ENCODE measurements at places on chromosomes 4 and X.

DNA sequence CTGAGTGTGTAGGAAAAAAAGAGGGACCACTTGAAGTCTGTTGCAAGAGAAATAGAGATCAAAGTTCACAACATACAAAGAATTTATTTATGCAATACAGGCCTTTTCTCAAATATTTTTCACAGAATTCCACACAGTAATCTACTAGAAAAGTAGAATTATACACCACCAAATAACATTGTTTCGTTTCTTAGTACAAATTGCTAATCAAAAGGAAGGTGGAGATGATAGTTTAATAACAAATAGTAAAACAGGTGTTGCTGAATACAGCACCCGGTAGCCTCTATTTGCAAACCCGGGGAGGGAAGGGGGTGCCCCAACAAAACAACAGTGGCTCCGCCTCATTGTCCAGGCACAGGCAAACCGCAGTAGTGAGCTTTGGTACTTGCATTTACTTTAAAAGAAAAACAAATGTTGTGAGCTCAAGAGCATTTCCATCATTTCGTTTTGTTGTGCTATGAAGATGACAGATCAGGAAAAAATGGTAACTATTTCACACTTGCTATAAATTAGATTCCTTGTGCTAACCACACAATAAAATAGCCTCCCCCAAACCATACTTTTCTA, 186.4 kb downstream of the DCLK2 start:
- DNase-seq = no peak

DNA sequence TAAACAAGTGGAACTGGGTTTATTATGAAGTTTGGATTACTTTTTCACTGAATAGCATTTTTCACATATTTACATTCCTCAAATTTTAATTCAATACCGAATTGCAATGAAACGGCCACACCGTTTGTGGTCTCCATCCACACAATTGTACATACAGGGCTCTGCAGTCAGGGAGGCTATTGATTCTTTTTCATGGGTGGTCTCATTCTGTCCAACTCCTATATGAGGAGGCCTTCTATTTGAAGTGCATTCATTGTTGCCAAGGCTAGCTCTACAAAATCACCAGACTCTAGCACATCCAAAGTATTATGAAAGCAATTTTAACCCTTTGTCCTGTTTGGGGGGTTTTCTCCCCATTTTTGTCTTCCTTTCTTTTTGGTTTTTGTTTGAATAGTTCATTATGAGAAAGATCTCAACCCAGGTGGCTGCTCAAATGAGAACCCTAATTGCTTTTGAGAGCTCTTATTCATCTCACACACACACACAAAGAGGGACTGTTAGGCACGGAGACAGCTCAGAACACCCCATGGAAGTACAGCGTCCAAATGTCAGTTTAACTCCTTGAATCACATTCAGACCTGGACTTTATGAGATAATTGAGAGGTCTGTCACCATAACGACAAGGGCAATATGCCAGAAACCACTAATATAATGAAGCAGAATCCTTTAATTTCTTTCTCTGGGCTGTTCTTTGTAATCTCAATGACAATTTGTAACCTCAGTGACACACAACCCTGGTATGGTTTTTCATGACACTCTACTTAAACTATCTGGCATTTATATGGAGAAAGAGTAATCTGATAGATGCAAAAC, 79.4 kb downstream of the NLGN4X start:
- peak; percentile 84 for DNase-seq

DNA sequence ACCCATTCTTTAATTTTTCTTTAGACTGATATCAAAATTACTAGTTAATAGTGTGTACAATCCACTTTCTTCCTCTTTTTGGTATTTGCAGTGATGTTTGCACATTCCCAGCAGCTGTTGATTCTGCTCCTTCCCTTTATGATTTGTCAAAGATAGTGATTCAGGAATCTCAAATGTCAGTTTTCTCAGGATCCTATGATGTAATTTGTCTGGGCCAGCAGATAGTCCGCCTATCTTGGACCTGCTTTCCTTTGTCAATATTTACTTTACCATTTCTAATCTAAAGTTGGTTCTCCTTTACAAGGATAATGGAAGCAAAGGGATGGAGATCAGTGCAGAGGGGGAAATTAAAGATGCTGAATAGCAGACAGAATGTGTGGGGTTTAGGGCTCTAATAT, 122.1 kb downstream of the REELD1 start:
- no peak for DNase-seq

- DNase-seq = no peak
These were observed 23.0 kb downstream of the SH3D19 start for GRCh38 chr4:151302432-151302831.

All from NCI-H774 (cell line).